NB4 (cell line): ENCODE measurements at places on chromosomes 1 and 21.

DNA sequence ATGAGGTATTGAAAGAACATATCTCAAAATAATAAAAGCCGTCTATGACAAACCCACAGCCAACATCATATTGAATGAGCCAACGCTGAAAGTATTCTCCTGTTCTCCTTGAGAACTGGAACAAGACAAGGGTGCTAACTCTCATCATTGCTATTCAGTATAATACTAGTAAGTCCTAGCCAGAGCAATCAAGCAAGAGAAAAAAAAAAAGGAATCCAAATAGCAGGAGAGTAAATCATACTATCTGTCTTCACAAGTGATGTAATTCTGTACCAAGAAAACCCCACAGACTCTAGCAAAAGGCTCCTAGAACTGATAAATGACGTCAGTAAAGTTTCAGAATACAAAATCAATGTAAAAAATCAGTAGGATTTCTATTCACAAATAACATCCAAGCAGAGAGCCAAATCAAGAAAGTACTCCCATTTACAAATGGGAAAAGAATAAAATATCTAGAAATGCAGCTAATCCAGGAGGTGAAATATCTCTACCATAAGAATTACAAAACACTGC, 1632.8 kb downstream of the NCAM2 start:
- DNase-seq, result no peak

GRCh38 chr1:150981805-150982712, at the start of gene ANXA9:
Gene ANXA9, plus strand, starts transcription at chr1:150982292. Its CDS starts 814 bp downstream, at chr1:150983106.
- DNase-seq, result peak; percentile 63

DNA sequence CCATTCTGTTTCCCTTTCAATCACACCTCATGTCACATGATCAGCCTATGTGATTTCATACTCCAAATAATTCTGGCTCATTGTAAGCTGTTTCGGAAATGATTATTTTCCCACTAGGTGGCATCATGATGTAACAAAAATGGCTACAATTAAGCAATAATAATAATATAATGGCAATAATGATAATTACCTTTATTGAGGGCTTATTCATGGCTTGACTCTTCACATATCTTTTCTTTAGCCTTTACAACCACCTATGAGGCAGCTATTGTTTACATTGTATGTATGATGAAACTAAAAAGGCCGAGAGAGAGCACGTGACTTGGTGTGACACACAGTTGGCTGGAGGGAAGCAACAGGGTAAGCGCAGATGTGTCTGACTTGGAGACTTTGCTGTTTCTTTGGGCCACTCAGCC, 12.5 kb upstream of the KPRP start:
- DNase-seq, result peak; percentile 28

GRCh38 chr21:26844258-26845065, 747 bp downstream of the ADAMTS1 start:
- DNase-seq, result no peak

- no peak for DNase-seq
These were observed 25.4 kb upstream of the NPL start for GRCh38 chr1:182764029-182764727.

- DNase-seq, result peak; percentile 76
These were observed 30.0 kb upstream of the AGPAT3 start for GRCh38 chr21:43835050-43835449.

GRCh38 chr1:79575424-79575823, 568.9 kb upstream of the ADGRL4 start:
- DNase-seq, result no peak

- no peak for DNase-seq
These were observed 57.3 kb upstream of the BCAR3 start for GRCh38 chr1:93738926-93739325.

DNA sequence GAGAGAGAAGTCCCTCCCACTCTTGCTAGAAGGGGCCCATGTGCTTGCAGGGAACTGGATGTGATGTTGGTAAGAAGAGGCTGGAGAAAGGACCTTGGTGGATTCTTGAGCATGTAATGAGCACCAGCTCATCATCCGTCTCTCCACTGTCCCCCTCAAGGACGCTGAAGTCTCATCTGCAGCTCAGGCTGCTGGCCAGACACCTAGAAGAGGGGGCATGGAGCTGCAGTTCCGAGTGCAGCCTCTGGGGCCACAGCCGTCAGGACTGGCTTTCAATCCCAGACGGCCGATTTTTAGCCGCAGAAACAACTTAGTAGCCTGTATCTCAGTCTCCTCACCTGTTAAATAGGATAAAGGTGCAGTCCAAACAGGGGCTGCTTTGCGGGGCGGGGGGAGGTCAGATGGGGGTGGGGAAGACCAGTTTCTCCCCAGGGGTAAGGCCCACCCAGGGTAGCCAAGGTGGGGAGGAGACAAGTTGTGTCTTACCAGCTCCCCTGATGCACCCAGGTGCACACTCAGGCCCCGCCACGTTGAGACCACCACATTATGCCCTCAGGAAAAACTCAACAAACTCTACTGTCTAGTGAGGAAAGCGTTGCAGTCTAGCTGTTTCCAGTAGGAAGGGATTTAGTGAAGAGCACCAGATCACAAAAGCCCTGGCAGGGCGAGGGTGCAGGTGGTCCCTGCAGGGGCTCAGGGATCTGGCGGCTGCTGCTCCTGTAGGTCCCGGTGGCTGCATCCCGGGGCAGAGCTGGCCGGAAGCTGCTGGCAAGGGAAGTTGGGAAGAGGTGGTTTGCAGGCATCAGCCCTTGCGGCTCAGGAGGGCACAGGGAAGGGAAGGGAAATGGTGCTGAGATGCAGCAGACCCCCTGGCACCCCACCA, 29.5 kb downstream of the LDLRAP1 start:
- peak; percentile 57 for DNase-seq

GRCh38 chr1:171841050-171841910, at the start of gene DNM3:
Gene DNM3, plus strand, starts transcription at chr1:171841498. Its CDS starts 159 bp downstream, at chr1:171841657.
- DNase-seq, result peak; percentile 61
